Hippocampal formation (tissue), 2 donors: ENCODE measurements at places on chromosomes 13 and 19.
A peak's percentile ranks its signal among the peaks of the same experiment; 100 is the strongest.

DNA sequence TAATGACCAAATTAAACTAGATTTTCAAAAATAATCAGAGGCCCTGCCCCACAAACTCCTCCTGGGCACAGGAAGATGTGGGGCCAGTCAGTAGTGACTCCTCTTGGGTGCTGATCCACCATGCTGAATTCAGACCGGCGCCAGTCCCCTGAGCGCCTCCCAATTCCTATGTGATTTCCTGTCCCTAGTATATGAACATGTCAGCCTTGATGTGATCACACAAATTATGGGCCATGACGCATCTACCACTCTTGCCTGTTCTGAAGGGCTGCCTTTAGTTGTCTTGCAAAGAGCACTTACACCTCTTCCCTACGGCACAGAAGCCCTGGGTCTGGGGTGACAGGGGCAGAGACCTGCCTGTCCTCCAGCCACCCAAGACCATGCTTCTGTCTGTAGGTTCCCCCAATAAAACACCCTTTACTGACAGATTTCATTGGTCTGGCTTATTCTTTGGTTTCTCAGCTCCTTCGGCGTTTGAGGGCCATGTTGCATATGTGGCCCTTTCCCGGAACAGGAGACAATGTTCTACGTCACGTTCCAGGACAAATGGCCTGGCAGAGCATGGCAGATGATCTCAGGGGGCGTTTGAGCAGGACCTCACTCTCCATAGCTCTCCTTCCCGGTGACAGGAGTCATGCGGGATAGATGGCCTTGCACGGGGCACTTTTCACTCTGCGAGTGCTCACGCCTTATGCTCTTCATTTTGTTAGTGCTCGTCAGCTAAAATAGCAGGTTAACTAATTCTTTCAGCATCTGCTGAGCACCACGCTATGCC, 5.6 kb upstream of the ATP11A start:
- DNase-seq = no peak

DNA sequence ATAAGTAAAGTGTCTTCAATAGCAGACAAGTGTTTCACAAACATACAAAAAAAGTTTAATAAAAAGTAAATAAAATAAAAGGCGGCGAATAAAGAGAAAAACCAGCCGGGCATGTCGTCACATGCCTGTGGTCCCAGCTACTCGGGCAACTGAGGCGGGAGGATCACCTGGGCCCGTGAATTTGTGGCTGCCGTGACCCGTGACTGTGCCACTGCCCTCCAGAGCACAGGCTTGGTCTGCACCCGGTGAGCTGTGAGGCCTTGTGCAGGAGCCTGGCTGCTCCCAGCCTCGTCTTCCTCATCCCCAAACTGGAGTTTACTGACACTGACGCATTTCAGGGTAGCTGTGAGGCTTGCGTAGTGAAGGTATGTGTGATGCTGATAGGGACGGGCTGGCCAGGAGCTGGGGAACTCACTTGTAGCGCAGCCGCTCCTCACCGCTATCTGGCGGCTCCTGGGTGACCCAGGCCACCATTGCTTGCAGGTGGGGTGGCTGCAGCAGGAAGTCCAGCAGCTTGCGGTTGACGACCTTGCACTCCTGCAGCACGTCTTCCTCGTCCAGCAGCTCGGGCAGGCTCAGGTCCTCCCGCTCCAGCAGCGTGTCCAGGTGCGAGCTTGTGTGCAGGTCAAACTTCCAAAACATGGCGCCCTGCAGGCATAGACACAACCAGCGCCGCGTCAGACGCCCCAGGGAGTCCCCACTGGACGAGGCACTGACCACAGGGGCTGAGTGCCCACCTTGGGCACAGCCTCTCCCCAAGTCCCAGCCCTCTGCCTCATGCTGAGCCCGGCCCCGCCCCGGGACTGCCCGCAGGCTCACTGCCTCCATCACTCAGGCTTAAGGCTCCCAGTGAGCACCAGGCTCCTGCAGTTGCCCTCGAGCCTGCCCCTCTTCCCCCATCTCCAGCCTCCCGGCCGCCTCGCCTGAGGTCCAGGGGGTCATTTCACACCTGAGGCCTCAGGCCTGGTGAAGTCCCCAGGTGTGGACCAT, 12.1 kb downstream of the PPP6R1 start:
- DNase-seq = no peak

GRCh38 chr13:57948884-57949283, 317.3 kb downstream of the PCDH17 start:
- no peak for DNase-seq

- DNase-seq = no peak
Measured at GRCh38 chr13:44219577-44220548, 153.8 kb upstream of the SERP2 start.

- no peak for DNase-seq
Measured at GRCh38 chr13:46654951-46655350, 102.0 kb downstream of the LRCH1 start.

DNA sequence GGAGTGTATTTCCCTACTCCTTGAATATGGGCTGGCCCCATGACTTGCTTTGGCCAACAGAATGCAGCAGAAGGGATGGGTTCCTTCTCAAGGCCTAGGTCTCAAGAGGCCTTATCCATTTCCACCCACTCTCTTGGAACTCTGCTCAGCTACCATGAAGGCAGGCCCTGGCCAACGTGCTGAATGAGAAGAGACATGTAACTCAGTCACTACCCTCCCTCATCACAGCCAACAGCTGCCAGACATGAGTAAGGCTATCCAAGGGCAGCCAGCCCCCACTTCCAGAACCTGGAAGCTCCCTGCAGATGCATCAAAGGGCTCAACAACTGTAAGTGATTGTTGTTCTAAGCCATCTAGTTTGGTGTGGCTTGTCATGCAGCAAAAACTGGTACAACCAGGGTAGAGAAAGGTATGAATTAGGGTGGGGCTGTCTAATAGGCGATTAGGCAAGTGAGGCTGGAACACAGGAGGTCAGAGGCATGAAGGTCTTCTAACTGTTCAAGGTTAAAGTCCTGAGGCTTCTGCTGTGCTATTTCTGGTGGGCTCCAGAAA, 1.4 kb upstream of the RASL11A start:
- DNase-seq = no peak

DNA sequence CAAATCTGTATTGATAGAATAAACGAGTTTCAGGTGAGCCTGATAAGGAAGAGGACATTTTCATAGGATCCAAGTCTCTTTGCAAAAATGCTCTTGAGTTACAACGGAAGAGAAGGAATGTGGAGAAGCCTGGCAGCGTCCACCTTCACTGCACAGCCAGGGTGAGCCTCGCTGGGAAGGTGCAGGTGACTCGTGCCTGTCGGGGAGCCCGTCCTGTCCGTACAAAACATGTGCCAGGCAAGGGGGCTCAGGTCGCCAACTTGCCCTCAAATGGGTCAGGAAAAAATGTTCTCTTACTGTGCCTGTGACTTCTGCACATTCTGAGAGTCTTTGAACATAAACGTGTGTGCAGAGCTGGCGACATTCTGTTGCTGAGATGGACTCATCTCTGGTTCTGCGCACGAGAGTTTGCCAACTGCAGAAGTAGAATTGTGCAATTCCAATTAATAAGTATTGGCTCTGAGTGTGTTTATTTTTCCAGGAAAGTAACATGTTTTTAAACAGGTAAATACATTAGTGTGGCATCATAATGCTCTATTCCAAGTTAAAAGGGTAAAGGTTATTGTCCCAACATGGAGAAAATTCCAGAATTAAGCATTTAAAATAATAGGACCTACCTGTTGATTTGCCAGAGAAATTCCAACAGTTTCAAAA, 28.6 kb downstream of the NAXD start:
- no peak for DNase-seq

DNA sequence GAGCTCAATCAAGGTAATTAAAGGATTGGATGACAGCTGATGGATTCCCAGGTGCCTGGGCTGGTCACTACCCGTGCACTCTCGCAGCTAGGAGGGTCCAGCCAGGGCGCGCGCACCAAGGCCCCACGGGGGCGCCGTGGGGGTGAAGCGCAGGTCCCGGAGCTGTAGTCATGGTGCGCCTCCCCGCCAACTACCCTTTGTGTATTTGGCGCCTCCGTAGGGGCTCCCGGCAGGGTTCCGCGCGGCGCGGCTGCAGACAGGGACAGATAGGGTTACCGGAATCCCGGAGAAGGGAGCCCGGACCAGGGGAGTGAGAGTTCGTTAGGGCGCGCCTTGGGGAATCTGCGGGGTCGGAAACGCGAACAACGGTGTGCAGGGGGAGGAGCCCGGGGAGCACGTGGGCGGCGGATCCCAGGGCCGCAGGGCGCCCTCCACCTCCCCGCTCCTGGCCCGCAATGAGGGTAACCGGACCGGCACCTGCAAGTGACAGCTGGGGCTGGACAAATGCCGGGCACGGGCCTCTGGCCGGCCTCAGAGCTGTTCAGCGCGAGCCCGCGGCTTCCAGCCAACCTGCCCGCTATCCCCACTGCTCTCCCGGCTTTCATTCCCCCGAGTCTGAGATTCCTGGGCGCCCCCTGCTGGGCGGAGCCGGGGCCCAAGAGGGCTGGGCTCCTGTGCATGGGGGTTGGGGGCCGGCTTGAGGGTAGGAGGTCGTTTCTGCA, 3.4 kb upstream of the PRAM1 start:
- DNase-seq = peak; percentile 54

GRCh38 chr19:35056513-35057063, 15.1 kb downstream of the HPN start:
- DNase-seq = no peak

GRCh38 chr13:110263888-110264287, 43.1 kb downstream of the COL4A1 start:
- no peak for DNase-seq

GRCh38 chr13:51479199-51479523, 26.3 kb upstream of the INTS6 start:
- no peak for DNase-seq

GRCh38 chr13:112876305-112877000, 92.6 kb upstream of the MCF2L start:
- DNase-seq = no peak

- DNase-seq = peak; percentile 82
Measured at GRCh38 chr19:6218491-6219146, 61.2 kb downstream of the MLLT1 start.

- DNase-seq = no peak
Measured at GRCh38 chr19:56117376-56117884, 3.7 kb downstream of the ZNF787 start.

GRCh38 chr13:30108913-30109237, 198.5 kb downstream of the KATNAL1 start:
- no peak for DNase-seq

DNA sequence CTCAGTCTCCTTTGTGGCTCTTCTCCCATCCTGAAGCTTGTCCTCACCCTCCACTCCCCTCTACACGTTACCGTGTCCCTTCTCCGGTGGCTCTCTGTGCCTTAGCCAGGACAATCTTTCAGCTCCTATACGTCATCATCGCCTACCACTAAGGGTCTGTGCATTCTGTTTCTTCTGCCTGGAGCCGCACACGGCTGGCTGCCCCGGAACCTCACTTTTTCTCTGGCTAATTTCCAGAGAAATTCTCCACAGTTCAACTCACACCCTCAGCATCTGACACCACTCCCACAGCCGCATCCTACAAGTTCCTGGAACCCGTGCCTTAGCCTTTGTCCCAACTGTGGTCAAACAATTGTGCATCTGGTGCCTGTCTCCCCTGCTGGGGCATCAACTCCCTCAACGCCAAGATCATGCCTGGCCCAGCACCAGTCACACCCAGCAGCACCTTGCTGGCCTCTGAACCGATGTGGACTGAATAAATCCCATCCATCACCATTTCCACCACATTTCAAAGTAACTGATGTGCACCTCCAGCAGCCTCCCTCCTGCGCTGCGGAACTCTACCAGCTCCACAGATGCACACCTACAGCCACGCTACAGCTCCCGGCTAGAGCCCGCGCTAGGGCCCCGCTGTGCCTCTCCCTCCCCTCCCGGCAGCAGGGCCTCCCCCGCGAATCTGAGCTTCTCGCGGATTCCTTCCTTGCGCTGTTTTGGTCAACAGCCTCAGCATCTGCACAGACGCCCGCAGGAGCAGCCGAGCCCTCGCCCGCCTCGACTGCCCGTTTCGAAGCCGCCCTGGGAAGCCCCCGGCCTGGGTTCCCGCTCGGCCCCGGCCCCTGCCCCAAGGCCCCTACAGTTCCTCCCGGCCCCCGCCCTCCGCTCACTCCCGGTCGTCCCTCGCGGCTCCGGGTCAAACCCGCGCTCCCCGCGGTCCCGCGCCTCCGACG, 689 bp downstream of the DCUN1D2 start:
- DNase-seq = peak; percentile 30

DNA sequence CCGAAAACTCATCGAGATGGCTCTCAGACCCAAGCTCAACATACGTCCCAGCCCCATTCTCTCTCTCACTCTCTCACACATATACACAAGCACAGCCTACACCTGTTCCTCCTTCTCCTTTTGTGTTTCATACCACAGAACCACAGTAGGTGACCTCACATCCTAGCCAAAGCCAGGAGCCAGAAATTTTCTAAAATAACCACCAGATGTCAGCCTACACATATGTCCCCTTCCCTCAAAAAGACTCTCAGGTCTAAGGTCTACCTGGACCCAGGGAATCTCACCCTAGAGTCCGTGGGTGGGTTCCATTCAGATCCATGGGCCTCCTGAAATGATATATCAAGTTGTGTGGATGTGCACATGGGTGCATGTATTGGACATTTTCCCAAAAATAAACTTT, 104.2 kb upstream of the IPO5 start:
- no peak for DNase-seq
